T follicular helper cell (primary cell): ENCODE measurements at places on chromosomes 12 and 14.

- DNase-seq = no peak
Measured at GRCh38 chr12:20272801-20273200, 95.5 kb upstream of the PDE3A start.

- no peak for DNase-seq
Measured at GRCh38 chr12:43737646-43738045, 20.9 kb downstream of the PUS7L start.

DNA sequence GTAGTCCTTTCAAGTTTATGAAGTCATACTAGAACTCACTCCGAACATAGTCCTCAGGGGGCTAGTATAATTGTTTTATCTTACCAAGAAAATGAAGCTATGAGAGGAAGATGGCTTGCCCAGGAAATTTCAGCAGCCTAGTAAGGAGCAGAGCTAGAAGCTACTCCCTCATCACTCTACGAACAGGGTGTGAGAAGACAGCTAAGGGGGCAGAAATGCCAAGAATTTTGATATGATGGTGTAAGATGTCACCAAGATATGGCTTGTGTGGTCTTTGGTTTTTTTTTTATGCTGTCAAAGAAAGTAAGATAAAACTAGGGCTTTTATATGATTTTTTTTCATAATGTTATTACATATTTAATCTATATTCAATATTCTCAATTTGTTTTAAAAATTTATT, 47.6 kb downstream of the PRICKLE1 start:
- DNase-seq = no peak

- no peak for DNase-seq
Measured at GRCh38 chr14:81062380-81062779, 107.0 kb downstream of the TSHR start.

GRCh38 chr14:101509730-101510371, 51.4 kb upstream of the DIO3 start:
- no peak for DNase-seq

GRCh38 chr12:74791365-74791764, 253.7 kb downstream of the ATXN7L3B start:
- no peak for DNase-seq

GRCh38 chr12:93807354-93807753, 130.2 kb downstream of the CRADD start:
- DNase-seq = no peak

- no peak for DNase-seq
Measured at GRCh38 chr14:104973135-104973384, 5.1 kb downstream of the AHNAK2 start.

GRCh38 chr14:93997916-93998870, 1.1 kb downstream of the CCDC197 start:
- DNase-seq = no peak

- DNase-seq = no peak
Measured at GRCh38 chr14:102158797-102159196, 19.1 kb downstream of the WDR20 start.

GRCh38 chr12:4240161-4240783, 33.3 kb upstream of the CCND2 start:
- no peak for DNase-seq

DNA sequence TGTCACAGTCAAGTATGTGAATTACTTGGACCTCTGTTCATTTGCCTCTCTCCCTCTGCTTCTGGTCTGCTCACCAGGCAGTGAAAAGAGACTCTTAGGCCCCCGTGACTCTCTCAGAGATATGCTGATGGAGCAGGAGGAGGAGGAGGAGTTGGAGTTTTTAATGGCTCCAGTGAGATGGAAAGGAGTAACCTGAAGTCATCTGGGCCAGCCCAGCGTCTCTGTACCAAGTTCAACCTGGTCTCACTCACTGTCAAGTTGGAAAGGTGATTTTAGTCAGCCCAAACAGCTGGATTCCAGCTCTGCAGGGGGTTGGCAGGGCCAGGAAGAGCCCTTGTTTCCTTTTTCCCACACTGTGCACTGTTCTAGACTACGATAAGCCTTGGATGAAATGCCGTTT, 48.6 kb downstream of the SH2B3 start:
- no peak for DNase-seq
